Mesothelial cell of epicardium (in vitro differentiated cells): ENCODE measurements at places on chromosomes 12 and 14.

- H3K27me3 ChIP-seq: no peaks in the 10 kb centered on the region
- DNase-seq: no peak
- H3K4me1 ChIP-seq: peaks cover 25% of the 10 kb centered on the region
- no peak overlapping the region for H3K4me3 ChIP-seq
- H3K36me3 ChIP-seq: no peaks in the 10 kb centered on the region
Measured at GRCh38 chr12:105420046-105420445, 89.6 kb downstream of the C12orf75 start.

GRCh38 chr14:75040507-75040906 lies 10.8 kb downstream of the MLH3 start:
- no peak for DNase-seq
- H3K36me3 ChIP-seq: peaks cover 29% of the 10 kb centered on the region
- no peak overlapping the region for H3K27ac ChIP-seq
- H3K27me3 ChIP-seq: no peaks in the 10 kb centered on the region
- H3K4me1 ChIP-seq: peaks cover 8% of the 10 kb centered on the region

DNA sequence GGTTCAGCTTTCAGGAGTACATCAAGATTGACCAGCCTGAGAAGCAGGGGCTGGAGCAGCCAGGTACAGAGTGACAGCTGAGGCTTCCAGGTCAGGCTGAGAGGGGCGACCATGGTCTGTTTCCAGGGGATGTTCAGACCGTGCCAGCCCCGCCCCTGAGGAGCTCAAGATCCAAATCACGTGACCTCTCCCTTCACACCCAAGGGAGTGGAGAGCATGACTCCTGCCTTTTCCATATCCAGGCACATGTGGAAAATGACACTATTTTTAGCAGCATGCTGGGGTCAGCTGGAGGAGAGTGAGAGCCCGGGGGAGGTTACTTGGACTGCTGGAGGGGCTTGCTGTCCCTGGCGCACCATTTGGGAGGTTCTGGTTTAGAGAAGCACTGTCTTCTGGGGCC lies 92.7 kb downstream of the B4GALNT3 start:
- no peak overlapping the region for H3K4me3 ChIP-seq
- no peak overlapping the region for H3K27ac ChIP-seq
- no peaks in the 10 kb centered on the region for H3K4me1 ChIP-seq
- peaks cover 1% of the 10 kb centered on the region for H3K27me3 ChIP-seq
- no peaks in the 10 kb centered on the region for H3K36me3 ChIP-seq

- H3K4me1 ChIP-seq: peaks cover 39% of the 10 kb centered on the region
- H3K27me3 ChIP-seq: no peaks in the 10 kb centered on the region
- H3K4me3 ChIP-seq: no peak overlapping the region
- no peaks in the 10 kb centered on the region for H3K36me3 ChIP-seq
Measured at GRCh38 chr12:97476255-97476654, 13.7 kb downstream of the RMST start.

GRCh38 chr12:99810718-99811593 lies 163.4 kb downstream of the GARIN6 start:
- peaks cover 8% of the 10 kb centered on the region for H3K27me3 ChIP-seq
- H3K27ac ChIP-seq: no peak overlapping the region
- no peak for DNase-seq
- H3K4me3 ChIP-seq: no peak overlapping the region
- H3K36me3 ChIP-seq: no peaks in the 10 kb centered on the region

DNA sequence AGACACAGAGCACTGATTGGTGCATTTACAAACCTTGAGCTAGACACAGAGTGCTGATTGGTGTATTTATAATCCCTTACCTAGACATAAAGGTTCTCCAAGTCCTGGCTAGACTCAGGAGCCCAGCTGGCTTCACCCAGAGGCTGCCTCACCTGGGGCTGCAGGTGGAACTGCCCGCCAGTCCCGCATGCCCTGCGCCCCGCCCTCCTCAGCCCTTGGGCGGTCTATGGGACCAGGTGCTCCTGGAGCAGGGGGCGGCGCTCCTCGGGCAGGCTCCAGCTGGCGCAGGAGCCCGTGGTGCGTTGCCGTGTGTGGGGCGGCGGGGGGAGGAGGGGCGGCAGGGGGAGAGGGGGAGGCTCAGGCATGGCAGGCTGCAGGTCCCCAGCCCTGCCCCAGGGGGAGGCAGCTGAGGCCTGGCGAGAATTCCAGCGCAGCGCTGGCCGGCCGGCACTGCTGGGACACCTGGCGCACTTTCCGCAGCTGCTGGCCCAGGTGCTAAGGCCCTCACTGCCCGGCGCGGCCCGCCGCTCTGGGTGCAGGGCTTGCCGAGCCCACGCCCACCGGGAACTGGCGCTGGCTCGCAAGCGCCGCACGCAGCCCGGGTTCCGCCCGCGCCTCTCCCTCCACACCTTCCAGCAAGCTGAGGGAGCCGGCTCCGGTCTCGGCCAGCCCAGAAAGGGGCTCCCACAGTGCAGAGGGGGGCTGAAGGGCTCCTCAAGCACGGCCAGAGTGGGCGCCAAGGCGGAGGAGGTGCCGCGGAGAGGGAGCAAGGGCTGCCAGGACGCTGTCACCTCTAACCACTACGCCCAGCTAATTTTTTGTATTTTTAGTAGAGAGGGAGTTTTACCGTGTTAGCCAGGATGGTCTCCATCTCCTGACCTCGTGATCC lies 3.1 kb upstream of the SLCO1B3 start:
- peaks cover 5% of the 10 kb centered on the region for H3K4me1 ChIP-seq
- H3K27me3 ChIP-seq: no peaks in the 10 kb centered on the region
- no peaks in the 10 kb centered on the region for H3K36me3 ChIP-seq
- H3K4me3 ChIP-seq: no peak overlapping the region
- no peak for DNase-seq

DNA sequence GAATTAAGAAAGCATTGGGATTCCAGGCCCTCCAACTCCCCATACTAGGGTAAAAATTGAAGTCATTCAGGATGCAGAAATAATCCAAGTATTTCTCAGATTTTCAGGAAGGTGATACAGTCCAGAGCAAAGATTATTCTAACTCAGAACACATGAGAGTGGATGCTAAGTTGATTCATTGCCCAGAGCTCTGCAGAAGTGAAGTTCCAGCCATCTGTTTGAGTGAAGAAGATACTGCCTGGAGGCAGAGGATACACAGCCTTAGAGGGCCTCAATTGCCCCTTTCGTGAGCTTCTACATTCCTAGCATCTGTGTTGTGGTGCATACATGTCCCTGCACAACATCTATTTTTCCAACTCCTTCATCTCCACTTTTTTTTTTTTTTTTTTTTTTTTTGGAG lies 36.9 kb upstream of the SMUG1 start:
- no peaks in the 10 kb centered on the region for H3K27me3 ChIP-seq
- H3K4me3 ChIP-seq: no peak overlapping the region
- H3K27ac ChIP-seq: no peak overlapping the region
- no peak for DNase-seq

DNA sequence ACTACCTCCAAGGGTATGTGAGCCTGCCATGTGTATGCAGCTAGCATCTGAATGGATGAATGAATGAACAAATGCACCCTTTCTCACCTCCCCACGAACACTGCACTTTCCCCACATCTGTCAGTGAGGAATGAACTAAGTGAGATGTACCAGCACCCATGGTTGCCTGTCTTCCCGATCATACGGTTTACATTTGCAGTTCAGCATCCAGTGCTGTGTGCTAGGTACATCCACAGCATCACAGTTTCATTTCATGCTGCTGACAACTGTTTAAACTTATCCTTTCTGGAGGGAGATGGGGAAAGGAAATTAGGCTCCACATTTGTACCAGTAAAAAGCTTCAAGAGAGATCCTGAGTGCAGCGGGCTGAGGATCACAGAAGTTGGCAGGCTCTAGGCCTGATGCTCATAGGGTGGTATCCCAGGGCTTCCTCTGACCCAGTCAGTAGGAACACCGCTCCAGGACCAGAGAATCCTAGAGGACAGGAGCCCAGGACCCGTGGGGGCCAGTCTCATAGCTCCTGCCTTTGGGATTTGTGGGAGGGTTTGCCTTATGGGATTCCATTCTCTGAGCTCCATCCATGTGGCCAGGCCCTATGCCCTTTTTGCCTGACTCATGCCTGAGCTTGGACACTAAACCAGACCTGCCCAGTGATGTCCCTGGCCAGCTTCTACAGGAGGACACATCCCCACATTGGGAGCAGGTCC lies 294.5 kb downstream of the CACNA1C start:
- no peaks in the 10 kb centered on the region for H3K27me3 ChIP-seq
- no peak overlapping the region for H3K27ac ChIP-seq
- no peak overlapping the region for H3K4me3 ChIP-seq
- no peaks in the 10 kb centered on the region for H3K36me3 ChIP-seq
- peaks cover 26% of the 10 kb centered on the region for H3K4me1 ChIP-seq
- DNase-seq: no peak

DNA sequence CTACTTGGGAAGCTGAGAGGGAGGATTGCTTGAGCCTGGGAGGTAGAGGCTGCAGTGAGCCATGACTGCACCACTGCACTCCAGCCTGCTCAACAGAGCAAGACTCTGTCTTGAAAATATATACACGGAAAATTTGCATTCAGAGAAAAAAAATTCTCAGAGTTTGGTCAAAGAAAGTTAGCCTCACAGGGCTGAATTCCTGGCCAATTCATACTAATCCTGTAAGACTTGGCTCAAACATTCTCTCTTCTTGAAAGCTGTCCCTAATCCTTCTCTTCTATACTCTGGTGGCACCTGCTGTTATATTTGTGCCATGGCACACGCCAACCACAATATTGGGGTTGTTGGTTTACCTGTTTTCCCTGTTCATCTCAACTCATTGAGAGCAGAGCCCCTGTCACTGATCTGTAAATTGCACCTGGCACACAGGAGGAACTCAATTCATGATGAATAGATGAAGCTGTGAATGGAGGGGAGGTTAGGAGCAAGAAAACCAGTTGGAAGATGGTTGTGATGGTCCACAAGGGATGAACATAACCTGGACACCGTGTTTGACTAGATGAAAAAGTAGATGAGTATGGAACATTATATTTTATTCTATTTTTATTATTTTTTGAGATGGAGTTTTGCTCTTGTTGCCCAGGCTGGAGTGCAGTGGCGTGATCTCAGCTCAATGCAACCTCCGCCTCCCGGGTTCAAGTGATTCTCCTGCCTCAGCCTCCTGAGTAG lies 36.8 kb upstream of the SPTSSA start:
- H3K4me1 ChIP-seq: peaks cover 20% of the 10 kb centered on the region
- H3K27me3 ChIP-seq: no peaks in the 10 kb centered on the region

DNA sequence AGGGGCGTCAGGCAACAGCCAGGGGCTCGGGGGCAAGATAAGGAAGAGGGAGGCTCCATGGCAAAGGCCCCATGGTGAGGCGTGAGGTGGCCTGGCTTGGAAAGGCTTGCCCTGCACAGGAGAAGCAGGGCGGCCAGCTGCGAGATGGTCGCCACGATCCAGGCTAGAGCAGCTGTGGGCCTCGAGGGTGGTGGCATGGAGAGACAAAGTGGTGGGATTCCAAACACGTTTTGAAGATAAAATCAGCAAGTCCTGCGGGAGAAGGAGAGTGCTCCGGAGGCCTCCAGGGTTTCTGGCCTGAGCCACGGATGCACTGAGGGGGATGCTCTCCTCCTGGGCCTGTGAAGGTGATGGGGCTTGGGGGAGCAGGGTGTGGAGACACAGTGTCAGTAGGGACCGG lies 20.5 kb upstream of the DLK1 start:
- no peak overlapping the region for H3K4me3 ChIP-seq
- H3K4me1 ChIP-seq: peaks cover 35% of the 10 kb centered on the region
- no peaks in the 10 kb centered on the region for H3K36me3 ChIP-seq
- peaks cover 6% of the 10 kb centered on the region for H3K27me3 ChIP-seq
- no peak for DNase-seq
- peak overlapping the region; percentile 17 for H3K27ac ChIP-seq

DNA sequence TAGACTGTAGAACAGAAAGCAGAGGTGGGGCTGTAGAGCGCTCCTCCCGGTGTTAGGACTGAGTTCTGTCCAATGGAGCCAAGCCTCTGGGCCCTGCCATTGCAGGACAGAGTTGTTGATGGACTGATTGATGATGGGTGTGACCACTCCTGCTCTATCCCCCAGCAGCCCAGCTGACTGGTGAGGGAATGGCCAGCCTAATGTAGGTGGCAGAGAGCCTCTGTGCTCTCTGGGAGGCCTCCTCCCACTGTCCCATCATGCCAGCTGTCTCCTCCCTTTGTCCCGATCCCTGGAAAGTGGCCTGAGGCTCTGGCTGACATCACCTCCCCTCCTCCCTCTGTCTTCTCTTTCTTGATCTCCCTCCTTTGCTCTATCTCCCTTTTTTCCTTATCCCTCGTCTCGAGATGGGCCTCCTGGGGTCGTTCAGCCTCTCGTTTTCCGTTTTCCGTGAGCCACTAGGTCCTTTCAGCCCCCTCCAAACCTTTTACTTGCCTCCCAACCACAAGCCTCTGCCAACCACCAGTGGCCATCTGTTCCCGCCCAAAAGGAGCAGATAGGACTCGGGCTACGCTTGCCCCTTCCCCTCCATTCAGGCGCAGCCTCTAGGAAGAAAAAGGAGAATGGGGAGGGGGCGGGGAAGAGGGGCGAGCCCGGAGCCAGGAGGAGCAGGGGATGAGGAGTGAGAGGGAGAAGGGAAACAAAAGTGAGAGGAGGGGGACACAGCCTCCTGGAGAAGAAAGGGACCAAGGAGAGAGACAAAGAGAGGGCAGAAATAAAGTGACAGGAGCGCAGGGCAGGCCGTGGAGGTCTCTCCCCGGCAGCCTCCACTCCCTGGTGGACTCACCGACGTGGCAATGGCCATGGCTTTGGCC lies 572 bp downstream of the EFS start:
- peaks cover 34% of the 10 kb centered on the region for H3K4me1 ChIP-seq
- DNase-seq: no peak
- H3K36me3 ChIP-seq: peaks cover 2% of the 10 kb centered on the region
- peak overlapping the region; percentile 94 for H3K4me3 ChIP-seq

DNA sequence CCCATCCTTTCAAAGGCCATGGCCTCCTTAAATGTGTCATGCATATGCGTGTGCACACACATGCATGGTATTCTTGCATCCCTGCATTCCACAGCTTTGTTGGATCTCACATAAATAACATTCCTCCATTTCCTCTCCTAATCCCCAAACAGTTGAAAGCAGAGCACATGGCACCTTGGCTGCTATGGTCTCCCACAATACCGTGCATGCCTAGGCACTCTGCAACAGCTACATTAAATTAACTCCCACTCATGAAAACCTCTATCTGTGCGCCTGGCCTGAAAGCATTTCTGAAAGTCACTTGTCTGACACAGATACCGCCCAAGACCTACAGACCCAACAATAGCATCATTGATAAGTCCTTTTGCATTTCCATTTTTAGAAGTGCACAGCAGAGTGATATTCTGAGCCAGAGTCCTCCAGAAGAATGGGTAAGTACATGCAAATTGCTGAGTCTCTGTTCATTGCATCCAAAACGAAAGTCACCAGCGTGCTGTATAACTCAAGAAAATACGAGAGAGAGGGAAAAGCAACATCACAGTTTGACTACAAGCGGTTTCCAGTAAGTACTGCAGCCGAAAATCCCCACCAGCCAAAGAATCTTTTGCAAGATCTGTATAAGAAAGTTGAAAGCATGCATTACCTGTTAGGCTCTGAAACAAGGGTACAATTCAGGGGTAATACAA lies 436 bp downstream of the ASB2 start:
- no peak overlapping the region for H3K4me3 ChIP-seq
- no peaks in the 10 kb centered on the region for H3K36me3 ChIP-seq
- no peak for DNase-seq
- H3K4me1 ChIP-seq: no peaks in the 10 kb centered on the region
